ENCODE measurements at places on chromosomes 4 and X.

DNA sequence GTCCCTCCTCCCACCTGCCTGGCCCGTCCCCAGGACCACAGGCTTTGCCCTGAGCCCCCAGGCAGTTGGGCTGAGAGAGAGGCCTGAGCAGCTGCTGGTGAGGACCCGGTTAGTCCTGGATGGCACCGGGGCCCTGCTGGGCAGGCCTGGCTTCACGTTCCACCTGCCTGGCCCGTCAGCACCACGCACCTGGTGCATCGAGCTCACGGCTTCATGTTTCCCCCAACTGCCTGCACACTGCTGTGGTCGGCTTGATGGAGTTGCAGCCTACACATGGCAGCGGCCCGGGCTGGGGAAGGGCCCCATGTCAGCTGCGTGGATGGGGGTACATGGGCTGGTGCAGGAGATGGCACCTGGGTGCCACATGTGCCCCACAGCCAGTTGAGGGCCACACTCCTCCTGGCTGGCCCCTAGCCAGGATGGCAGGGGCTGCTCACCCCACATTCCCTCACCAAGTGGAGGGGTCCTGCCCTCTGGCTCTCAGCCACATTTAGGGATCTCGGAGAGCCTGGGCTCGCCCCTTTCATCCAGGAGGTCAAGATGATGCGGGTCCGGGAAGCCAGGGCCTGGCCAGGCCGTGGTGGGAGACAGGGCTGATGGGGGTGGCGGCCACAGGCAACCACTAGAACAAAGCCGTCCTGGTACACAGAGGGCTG is 28.5 kb downstream of the NKX1-1 start:
- H3K4me1 ChIP-seq, result no peaks in the 10 kb centered on the region
- no peak overlapping the region for H3K27ac ChIP-seq
- no peak for DNase-seq
- H3K4me3 ChIP-seq, result no peak overlapping the region
- H3K27me3 ChIP-seq, result no peaks in the 10 kb centered on the region
- H3K36me3 ChIP-seq, result peaks cover 1% of the 10 kb centered on the region

- H3K4me3 ChIP-seq, result no peak overlapping the region
- H3K27ac ChIP-seq, result no peak overlapping the region
- no peaks in the 10 kb centered on the region for H3K36me3 ChIP-seq
- no peaks in the 10 kb centered on the region for H3K27me3 ChIP-seq
Measured at GRCh38 chrX:17697191-17697590, 40.1 kb upstream of the SCML1 start.

DNA sequence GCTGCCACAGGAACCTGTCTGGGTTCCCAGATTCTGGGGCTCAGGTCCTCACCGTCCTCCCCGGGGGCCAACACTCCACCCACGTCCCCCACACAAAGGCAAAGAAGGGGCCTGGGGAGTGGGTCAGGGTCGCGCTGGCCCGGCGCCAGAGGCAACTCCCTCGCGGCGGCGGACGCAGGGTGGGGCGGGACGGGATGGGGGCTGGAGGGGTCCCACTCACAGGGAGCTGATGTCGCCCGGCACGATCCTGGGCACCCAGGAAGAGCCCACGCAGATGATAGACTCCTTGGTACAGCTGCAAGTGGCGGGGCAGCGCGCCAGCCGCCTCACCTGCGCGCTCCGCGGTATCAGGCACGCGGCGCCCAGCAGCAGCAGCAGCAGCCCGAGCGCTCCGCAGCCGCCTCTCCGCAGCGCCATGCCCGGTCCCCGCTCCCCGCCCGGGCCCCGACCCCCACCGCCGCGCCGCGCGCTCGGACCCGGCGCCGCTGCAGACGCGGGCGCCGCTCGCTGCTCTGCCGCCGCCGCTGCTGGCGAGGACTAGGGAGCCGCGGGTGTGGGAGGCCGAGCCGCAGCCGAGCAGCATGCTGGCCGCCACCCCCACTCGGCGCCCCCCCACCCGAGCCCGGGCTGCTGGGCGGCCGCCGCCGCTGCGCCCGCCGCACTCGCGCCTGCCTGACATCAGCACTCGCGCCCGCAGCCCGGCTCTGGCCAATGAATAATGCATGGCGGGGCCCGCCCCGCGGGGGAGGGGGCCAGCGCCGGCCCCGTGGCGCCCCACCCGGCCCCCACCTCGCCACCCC is at the start of gene LGI2:
TSS of gene LGI2 (minus strand) at position 670 of the 800 bp plus-strand sequence. CDS start at position 417, 253 bp downstream.
- H3K27ac ChIP-seq, result no peak within 1 kb of the TSS
- H3K4me3 ChIP-seq, result peak within 1 kb of the TSS; percentile 7
- no peak for DNase-seq
- peaks cover 69% of the 10 kb centered on the region for H3K27me3 ChIP-seq
- H3K36me3 ChIP-seq, result no peaks in the 10 kb centered on the region
- H3K4me1 ChIP-seq, result peaks cover 4% of the 10 kb centered on the region

DNA sequence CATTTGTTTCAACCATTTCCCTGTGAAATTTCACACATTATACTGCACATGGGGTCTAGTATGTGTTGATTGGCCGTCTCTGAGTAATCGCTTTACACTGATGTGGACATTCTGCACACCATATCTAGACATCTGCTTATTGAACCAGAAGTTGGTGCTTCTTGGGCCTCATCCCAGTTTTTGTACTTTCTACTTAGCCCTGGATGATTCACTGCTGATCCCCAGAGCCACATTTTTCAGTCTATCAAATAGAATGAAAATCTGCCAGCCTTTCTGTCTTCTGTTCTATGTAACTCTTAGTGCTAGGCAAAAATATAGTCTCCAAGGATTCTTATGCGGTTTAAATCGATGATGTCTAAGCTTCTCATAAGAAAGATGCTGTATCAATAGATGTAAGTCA is 40.5 kb upstream of the RELL1 start:
- DNase-seq, result no peak
- no peaks in the 10 kb centered on the region for H3K27me3 ChIP-seq
- no peak overlapping the region for H3K4me3 ChIP-seq
- H3K4me1 ChIP-seq, result peaks cover 15% of the 10 kb centered on the region
- H3K36me3 ChIP-seq, result no peaks in the 10 kb centered on the region

DNA sequence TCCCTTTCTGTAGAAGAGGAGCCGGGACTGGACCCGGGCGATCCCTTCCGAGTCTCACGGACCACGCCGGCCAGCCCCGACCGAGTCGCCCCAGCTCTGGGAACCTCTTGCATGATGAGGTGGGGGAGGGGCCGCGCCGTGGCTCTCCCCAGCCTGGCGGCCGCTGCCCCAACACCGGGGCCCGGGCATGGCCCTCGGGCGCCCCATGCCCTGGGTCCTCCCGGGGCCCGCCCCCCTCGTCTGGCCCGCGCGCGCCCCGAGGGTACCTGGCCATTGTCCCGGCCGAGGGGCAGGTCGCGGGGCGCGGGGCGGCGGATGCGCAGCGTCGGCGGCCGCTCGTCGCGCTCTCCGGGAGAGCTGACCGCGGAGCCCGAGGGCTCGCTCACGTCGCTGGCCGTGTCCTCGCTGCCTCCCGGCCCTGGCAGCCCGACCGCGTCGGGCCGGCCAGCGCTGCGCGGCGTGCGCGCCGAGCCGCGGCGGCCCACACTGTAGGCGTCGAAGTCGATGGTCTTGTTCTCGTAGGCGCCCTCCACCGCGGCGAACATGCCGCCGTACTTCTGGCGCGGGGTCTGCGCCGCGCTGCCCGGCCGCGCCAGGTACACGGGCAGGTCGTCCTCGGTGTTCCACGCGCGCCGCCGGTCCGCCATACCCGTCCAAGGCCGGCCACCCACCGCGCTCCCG is 423 bp downstream of the CRMP1 start:
- H3K36me3 ChIP-seq, result no peaks in the 10 kb centered on the region
- H3K27me3 ChIP-seq, result peaks cover 41% of the 10 kb centered on the region
- H3K4me1 ChIP-seq, result peaks cover 2% of the 10 kb centered on the region
- H3K27ac ChIP-seq, result no peak overlapping the region
- DNase-seq, result no peak

All from activated naive CD4-positive, alpha-beta T cell treated with anti-CD3 and anti-CD28 coated beads for 36 hours (primary cell).